Cortex of kidney (tissue), 1 donor: ENCODE measurements at places on chromosomes 12 and 14.

- DNase-seq: no peak
Observed at GRCh38 chr12:120725151-120725658, 421 bp upstream of the ACADS start.

GRCh38 chr14:57846596-57846995, 19.3 kb downstream of the SLC35F4 start:
- DNase-seq: no peak

- DNase-seq: no peak
Observed at GRCh38 chr14:101505236-101505970, 55.9 kb upstream of the DIO3 start.

DNA sequence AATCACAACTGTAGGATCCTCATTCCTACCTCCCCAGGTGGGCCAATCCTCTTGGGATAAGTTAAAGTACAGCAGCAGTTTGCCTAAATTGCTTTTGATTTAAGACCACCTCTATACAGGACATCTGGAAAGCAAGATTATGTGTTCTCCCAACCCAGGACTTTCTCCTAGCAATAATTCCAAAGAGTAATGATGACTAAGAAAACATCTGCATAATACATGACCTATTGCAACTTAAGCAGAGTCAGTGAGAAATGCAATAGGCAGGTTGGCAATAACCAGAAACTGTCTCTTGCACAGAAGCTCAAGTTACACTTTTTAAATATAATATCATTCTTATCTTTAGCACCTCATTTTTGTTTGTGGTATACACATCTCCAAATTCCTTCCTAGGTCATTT, 275.4 kb downstream of the TRHDE start:
- DNase-seq: no peak

- no peak for DNase-seq
Observed at GRCh38 chr12:92539976-92540781, 162.6 kb upstream of the PLEKHG7 start.

- DNase-seq: no peak
Observed at GRCh38 chr12:53070877-53071492, 8.2 kb downstream of the SPRYD3 start.

GRCh38 chr14:57302883-57303282, 34.1 kb downstream of the AP5M1 start:
- no peak for DNase-seq

- no peak for DNase-seq
Observed at GRCh38 chr12:112664569-112664968, 127.0 kb upstream of the RPH3A start.

DNA sequence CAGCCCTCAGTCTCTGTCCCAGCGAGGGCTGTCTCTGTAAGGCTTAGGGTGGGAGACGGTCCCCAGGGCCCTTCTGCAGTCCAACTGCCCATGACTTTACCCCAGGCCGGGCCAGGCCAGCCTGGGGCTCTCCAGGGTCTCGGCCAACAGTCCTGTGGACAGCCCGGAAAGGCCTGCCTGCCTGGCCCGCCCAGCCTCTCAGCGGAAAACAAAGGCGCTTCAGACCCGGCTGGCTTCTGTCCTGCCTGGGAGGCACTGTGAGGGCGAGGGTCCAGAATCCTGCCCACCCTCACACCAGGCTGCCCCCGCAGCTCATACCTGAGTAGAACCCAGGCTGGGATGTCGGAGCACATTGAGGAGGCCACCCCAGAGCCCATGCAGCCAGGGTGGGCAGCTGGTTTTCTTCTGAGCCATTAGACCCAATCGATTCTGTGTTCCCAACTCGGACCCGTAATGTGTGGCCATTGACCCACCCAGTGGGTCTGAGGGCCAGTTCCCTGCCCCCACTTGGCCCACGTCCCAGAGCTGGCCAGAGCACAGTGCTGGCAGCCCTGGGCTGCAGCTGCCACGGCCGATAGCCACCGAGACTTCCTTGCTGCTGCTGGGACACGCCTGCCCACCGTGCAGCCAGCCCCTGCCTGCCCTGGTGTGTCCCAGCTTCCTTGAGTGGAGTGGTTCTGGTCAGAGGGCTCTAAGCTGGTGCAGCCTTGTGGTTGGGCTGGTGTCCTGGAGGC, 1.6 kb downstream of the CRIP2 start:
- no peak for DNase-seq
